ENCODE measurements at places on chromosomes 2 and 18.
A peak's percentile ranks its signal among the peaks of the same experiment; 100 is the strongest.

GRCh38 chr2:177692783-177693269 lies 300.3 kb downstream of the AGPS start:
- no peak for DNase-seq

DNA sequence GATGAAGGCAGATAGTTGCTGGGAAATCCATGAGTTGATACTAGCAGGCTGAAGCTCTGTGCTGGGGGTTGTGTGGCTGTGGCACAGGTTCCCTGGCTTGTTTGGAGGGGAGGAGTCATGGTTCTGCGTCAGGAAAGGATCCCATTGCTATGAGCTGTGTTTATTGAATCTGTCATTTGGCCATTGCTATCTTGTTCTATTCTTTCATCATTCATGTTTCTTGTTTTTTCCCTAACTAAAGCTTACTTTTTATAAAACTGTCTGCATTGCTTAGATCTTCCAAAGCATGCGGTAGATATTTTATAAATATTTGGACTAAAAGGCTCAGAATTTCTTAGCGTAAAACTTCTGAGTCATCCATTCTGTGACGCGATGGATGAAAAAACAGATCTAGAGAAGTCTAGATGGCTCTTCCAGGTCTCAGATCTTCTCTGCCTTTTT lies 335.3 kb downstream of the PTPRM start:
- DNase-seq, result peak; percentile 62

DNA sequence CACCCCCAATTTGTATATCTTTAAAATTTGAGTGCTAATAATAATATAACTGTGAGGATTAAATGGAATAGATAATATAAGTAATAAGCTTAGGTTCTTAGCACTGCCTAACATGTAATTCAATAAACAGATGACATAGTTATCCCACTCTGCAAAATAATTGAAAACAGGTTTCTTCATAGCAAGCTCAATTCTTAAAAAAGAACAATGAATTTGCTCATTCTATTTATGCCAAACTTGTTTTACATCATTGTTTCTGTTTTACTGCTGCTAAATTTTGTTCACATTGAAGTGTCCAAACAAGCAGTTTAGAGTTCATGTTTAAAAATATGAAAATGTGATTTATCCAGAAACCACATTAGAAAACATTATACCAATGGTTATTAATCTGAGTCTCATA lies 217.0 kb downstream of the MBD5 start:
- DNase-seq, result no peak

- no peak for DNase-seq
Measured at GRCh38 chr2:213149294-213149875, 2.0 kb downstream of the IKZF2 start.

DNA sequence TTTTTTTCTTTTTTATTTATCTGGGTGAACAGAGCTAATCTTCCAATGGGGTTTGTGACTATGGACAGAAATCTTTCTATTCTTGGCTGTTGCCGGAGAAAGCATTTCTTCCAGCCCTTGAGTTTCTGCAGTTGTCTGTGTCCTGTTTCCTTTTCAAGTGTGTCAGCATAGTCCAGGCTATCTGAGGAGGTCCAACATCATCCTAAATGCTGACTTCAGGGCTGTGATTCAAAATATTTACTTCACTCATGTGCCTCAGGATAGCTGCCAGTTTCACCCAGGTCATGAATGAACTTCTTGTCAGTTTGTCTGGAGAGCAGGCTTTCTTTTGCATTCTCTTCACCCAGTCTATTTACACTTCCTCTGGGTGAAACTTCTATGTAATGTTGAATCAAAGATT lies 27.9 kb downstream of the ITGAV start:
- no peak for DNase-seq

GRCh38 chr2:29573612-29574011 lies 347.8 kb downstream of the ALK start:
- DNase-seq, result no peak

GRCh38 chr2:184692141-184692734 lies 93.9 kb downstream of the ZNF804A start:
- no peak for DNase-seq

GRCh38 chr18:78738076-78738690 lies 241.4 kb upstream of the SALL3 start:
- no peak for DNase-seq

- no peak for DNase-seq
Measured at GRCh38 chr2:168907940-168908662, 7.0 kb downstream of the G6PC2 start.

GRCh38 chr2:96073170-96073775 lies 38.6 kb upstream of the GPAT2 start:
- DNase-seq, result no peak

GRCh38 chr2:220845766-220846273 lies 726.3 kb downstream of the EPHA4 start:
- DNase-seq, result no peak

DNA sequence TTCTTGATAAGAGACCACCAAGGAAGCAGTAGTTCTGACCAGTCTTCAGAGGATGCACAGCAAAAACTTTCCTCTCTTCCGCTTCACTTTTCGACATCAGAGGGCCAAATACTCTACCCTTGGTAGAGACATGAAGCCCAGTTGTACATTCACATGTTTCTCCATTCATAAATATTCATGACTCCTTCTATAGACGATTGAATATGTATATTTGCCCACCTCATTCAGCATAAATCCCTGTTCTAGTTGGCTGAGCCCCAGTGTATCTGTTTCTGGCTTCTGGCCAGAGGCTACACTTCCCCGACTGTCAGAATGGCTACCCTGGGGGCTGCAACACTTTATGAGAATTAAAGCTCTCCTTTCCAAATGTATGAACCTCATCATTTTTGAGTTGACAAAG lies 258.5 kb downstream of the ASXL3 start:
- DNase-seq, result no peak

- DNase-seq, result no peak
Measured at GRCh38 chr2:126788652-126789051, 110.0 kb upstream of the TEX51 start.

GRCh38 chr18:24790347-24790746 lies 329.9 kb downstream of the HRH4 start:
- no peak for DNase-seq

- DNase-seq, result no peak
Measured at GRCh38 chr2:237496428-237496827, 9.4 kb downstream of the MLPH start.

GRCh38 chr18:6476880-6477279 lies 62.2 kb upstream of the L3MBTL4 start:
- no peak for DNase-seq

DNA sequence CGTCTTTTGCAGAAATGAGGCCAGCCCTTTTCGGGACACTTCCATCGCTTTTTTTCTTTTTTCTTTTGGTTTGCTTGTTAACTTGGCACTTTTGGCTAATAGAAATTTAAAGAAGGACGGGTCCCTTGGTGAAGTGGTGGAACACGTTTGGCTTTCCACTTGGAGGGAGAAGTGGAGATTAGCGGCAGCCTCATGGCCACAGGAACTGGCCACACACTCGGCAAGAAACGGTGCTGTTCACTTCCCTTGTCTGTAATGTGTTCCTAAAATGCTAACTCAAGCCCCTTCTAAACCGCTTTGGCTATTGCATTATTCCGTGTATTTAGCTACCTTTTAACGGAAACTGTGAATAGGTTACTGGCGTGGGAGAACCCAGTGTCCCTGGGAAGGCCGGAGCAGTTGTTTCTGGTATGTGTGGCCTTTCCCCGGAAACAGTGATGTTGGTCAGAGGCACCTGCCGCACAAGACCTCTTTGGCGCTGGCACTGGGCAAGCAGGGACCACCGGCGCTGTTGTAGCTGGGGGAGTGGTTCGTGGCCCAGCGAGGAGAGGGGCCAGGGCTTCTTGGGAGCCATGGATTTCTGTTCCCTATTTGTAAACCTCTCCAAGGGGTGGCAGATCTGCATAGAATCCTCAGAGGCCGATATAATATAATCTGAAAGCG lies 981 bp downstream of the RAMP1 start:
- DNase-seq, result no peak

DNA sequence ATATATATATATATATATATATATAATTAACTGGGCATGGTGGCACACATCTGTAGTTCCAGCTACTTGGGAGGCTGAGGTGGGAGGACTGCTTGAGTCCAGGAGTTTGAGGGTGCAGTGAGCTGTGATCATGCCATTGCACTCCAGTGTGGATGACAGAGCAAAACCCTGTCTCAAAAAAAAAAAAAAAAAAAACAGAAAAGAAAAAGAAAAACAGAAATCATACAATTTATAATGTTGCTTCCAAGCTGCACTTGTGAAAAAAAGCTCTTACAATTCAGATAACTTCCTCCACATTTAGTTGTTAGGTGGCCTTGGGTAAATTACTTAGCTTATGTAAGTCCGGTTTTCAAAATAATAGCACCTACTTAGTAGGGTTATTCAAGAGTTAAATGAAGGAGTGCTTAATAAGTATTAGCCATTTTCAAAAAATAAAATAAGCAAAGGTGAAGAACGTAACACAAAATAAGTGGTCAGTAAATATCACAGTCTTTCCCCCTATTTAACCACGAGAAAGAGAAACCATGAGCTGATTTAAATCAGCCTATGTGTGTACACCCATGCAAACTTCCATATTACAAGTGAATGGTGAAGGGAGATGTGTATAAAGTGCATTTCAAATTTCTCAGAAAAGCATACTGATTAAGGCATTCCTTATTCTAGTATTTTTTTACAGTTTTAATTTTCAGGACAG lies 2.3 kb downstream of the WIPF1 start:
- no peak for DNase-seq

- no peak for DNase-seq
Measured at GRCh38 chr2:212441141-212441540, 97.5 kb downstream of the ERBB4 start.

DNA sequence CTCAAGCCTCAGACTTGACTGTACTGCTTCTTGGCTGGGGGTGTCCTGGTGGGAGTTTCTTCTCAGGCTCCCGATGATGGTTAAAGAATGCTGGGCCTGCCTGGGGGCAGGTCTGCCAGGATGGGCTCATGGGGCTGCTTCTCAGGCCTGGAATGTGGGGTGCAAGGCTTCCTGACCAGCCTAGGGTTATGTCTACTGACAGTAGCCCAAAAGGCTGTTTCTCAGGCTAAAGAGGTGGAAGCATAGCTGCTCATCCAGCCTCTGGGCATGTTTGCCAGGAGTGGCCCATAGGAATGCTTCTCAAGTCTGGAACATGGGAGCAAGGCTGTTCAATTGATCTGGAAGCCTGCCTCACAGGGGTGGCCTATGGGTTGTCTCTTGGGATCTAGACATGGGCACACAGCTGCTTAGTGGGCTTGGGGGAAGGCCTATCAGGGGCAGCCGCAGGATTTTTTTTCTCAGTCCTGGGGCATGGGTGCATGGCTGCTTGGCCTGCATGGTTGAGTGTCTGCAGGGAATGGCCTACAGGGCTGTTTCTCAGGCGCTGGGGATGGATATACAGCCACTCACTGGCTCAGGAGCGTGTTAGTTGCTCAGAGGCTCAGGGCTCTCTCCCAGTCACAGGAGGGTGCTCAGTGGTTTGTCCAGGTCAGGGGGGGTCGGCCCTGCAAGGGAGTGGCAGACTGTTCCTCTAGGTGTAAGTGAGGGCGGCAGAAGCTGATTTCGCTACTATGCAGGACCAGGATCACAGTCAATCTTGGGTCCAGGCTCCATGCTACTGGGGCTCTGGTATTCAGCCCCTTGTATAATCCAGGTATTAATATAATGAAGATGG lies 617.3 kb upstream of the REG3G start:
- DNase-seq, result no peak

DNA sequence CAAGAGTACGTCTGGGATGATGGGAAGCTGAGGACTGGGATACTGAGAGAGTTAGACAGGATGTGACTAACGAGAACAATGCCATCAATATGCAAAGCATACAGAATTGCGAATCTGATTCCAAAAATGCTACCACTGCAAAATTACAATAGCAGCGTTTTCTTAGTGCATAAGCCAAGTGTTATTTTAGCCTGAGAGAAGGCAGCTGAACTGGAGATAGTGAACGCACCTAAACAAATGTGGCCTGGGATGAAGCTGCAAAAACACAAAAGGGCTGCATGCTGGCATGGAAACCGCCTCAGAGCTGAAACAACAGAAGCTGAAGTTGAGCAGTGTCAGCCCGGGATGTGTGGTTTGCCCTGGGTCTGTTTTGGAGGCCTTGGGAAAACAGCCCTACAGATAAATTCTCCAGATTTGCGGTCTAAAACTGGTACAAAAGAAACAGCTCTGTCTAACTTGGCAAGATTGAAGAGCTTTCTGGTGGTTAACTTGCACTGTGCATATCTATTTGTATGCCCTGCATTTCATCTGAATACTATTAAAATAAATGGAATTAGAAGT lies 45.5 kb downstream of the LYPD6 start:
- DNase-seq, result no peak

- no peak for DNase-seq
Measured at GRCh38 chr2:241796610-241797138, 12.3 kb upstream of the NEU4 start.

- DNase-seq, result no peak
Measured at GRCh38 chr2:201275069-201275468, 14.7 kb downstream of the CASP8 start.

GRCh38 chr2:240435948-240436682 lies 652 bp downstream of the GPC1 start:
- no peak for DNase-seq

DNA sequence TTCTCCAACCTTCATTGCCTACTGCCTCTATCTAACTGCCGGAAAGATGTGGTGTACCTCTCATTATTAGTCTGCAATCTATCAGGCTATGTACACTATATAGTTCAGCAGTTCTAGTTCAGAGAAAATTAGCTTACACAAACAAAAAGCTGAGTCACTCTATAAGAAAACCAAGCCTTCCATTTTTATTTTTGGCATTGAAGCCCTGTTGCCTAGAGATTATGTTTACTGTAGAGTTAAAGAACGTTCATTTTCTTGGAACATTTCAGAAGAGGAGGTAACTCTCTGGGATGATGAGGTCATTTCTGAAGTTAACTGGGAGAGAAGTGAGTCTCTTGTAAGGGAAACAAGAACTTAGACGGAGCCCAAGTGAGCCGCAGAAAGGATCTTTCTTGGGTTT lies 133.5 kb downstream of the FAM124B start:
- no peak for DNase-seq

GRCh38 chr2:144520756-144521487 lies 1.0 kb upstream of the ZEB2 start:
- no peak for DNase-seq

- DNase-seq, result no peak
Measured at GRCh38 chr18:26920644-26921043, 55.1 kb upstream of the AQP4 start.

- no peak for DNase-seq
Measured at GRCh38 chr18:42336139-42336538, 381.1 kb downstream of the PIK3C3 start.

- DNase-seq, result no peak
Measured at GRCh38 chr2:45210462-45211195, 201.4 kb upstream of the SIX2 start.

DNA sequence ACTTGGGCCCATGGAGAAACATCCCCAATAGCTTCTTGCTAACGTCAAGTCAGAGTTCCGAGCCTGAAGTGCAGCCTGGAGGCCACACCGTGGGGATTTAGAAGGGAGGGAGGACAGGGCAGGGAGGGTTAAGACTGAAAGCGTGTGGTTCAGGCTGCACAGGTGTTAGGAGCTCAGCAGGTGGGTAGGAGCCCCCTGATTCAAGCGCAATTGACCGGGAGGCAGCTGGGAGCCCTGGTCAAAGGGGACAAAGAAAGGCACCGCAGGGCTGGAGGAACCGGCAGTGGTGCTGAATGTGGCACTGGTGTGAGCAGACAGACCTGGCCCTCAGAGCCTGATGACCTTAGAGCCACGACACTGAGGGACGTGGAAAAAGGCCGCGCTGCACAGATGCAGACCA lies 149.6 kb downstream of the TMEM18 start:
- DNase-seq, result no peak

Data from ovary (tissue), 10 donors.